Peyer's patch (tissue), 4 donors: ENCODE measurements at places on chromosomes 4 and X. TPM values are rescaled to one million over a fixed set of nuclear protein-coding genes. Genes with fewer than 3 reads are reported as not detected.

GRCh38 chr4:86035688-86036087 lies 324.2 kb downstream of the MAPK10 start:
- DNase-seq, result no peak

DNA sequence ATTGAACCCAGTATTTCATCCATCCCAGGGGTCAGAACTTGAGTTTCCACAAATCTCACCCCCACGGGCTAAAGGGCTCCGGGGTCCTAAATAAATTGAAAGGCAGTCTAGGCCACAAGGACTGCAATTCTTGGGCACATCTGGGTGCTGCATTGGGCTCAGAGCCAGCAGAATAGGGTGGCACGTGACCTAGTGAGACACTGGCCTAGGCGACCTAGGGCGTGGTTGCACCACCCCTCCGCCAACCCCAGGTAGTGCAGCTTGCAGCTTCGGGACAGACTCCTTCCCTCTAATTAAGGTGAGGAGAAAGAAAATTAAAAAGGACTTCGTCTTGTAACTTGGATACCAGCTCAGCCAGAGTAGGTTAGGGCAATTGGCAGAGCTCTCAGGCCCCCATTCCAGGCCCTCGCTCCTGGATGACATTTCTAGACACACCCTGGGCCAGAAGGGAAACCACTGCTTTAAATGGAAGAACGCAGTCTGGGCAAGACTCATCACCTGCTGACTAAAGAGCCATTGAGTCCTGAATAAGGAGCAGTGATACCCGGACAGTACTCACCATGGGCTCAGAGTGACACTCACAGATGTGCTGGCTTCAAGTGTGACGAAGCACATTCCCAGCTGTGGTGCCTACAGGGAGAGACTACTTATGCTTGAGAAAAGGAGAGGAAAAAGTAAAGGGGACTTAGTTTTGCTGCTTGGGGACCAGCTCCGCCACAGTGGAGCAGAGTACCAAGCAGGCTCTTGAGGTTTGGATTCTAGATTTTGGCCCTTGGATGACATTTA lies 735.4 kb downstream of the FSTL5 start:
- no peak for DNase-seq

DNA sequence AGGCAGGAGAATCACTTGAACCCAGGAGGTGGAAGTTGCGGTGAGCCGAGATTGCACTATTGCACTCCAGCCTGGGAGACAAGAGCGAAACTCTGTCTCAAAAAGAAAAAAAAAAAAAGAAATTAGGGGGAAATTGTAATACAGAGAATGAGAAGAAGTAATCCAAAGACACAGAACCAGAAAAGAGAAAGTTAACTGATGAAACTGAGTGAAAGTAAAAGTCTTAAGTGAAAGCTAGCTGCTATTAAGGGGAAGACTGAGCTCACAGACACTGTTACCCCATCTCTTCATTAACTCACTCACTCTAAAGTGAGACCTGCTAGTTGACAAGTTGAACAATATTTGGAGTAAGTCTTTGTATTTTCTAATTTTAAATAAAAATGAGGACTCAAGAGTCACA lies 763.0 kb upstream of the PCDH10 start:
- no peak for DNase-seq

DNA sequence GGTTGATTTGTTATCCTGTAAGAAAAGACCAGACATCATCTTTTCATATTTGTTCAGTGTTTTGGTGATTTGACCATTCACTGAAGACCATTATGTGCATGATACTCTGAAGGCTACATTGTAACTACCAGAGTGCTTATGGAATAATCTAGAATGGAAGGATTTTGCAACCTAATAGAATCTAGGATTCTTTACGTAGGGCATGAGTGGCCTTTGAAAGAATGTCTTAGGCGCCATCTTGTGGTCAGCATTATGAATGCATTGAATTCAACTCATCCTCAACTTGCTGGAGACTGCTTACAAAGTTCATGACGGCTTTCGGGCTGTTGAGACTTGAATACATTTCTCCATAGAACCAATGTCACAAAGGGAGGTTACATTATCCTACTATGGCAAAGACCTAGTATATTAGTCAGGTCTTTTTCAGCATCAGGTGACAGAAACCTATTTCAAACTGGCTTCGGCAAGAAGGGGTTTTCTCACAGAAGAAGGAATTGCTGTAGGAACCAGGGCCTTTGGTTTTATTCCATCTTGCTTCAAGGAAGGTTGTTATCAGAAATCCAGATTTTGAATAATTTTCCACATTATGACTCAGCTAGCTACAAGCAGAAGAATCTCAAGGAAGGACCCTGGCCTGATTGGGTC lies 104.1 kb downstream of the GPAT3 start:
- DNase-seq, result peak; percentile 50

DNA sequence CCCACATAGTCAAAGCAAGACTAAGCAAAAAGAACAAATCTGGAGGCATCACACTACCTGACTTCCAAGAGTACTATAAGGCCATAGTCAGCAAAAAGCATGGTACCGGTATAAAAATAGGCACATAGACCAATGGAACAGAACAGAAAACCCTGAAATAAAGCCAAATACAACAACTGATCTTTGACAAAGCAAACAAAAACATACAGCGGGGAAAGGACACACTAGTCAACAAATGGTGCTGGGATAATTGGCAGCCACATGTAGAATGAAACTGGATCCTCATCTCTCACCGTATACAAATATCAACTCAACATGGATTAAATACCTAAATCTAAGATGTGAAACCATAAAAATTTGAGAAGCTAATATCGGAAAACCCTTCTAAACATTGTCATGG lies 819.3 kb upstream of the FRG1 start:
- no peak for DNase-seq

GRCh38 chr4:130722361-130722760 lies 1626.4 kb downstream of the C4orf33 start:
- no peak for DNase-seq

DNA sequence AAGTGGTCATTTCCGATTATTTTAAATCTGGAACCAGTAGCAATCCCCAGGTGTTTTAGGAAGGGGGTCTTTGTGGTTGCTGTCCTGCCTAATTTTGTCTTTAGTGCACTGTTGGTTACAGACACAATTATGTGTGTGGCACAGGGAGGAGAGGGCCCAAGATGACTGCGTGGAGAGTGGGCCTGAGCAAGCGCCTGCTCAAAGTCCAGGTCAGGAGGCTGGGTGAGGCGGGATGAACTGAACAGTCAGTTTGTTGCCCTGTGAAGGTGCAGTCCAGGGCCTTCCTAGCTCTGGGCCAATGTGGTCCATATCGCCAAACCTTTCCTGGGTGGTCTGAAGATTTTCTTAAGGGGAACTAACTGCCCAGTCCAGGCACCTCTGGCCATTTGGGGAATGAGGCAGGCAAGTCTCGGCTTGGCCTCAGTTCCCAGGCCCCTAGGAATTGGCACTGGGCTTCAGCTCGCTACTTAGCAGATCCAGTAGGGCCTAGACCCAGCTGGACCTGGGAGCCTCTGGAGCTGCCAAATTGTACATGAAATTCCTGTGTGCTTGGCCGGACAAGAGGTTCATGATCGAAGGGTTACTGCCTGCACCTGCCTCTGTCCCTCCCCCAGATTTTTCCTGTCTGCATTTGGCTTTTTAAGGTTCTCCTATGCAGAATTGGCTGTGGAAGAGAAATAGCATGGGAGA lies 47.6 kb downstream of the ANAPC4 start:
- no peak for DNase-seq

- DNase-seq, result peak; percentile 57
These were observed 712 bp downstream of the STX18 start for GRCh38 chr4:4541040-4541631.

GRCh38 chrX:8025705-8026104 lies 98.5 kb upstream of the PNPLA4 start:
- no peak for DNase-seq

DNA sequence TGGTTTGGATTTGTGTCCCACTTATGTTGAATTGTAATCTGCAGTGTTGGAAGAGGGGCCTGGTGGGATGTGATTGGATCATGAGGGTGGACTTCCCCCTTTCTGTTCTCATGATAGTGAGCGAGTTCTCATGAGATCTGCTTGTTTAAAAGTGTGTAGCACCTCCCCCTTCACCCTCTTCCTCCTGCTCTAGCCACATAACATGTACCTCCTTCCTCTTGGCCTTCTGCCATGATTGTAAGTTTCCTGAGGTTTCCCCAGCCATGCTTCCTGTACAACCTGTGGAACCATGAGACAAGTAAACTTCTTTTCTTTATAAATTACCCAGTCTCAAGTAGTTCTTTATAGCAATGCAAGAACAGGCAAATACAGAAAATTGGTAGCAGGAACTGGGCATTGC lies 138.7 kb downstream of the INPP4B start:
- no peak for DNase-seq

DNA sequence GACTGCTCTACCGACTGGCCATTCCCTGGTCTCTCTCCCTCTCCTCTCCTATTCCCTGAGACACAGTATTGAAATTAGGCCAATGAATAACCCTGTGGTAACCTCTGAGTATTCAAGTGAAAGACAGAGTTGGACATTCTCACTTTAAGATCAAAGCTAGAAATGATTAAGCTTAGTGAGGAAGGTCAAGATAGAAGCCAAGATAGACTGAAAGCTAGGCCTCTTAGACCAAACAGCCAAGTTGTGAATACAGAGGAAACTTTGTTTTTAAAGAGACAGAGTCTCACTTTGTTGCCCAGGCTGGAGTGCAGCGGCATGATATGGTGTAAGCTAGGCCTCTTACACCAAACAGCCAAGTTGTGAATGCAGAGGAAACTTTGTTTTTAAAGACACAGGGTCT lies 64.6 kb downstream of the KDM6A start:
- DNase-seq, result no peak

GRCh38 chr4:5889002-5889696 lies 3.7 kb downstream of the CRMP1 start:
- no peak for DNase-seq

DNA sequence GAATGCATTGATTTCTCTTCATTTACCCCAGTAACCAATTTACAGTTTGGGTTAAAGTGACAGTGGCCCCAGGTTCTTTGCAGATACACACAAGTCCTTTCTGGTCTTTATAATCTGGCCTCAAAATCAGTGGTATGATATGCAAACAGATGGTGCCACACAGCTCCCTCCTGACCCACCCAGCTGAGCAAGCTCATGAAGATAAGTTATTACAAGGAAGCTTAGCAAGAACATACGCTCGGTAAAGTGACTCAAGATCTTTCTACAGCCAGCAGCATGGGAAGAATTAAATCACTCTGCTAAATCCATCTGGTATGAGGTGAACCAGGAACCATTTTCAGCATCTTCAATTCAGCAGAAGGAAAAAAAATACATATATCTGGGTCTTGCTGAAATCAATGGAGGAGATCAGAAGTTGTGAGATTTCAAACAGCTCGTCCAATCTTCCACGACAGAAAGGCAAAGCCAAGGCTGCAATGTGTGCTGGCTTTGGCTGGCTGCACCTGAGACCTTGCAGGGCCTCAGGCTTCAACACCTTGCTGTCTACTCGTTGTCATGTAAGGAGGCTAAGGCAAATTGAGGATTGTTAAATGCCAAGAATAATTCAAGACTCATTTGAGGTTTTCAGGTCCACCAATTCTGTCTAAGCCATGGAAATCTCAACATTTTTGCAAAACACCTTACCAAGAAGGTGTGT lies 28.2 kb downstream of the SEL1L3 start:
- no peak for DNase-seq

GRCh38 chr4:74284053-74284452 lies 24.2 kb upstream of the EPGN start:
- DNase-seq, result no peak

DNA sequence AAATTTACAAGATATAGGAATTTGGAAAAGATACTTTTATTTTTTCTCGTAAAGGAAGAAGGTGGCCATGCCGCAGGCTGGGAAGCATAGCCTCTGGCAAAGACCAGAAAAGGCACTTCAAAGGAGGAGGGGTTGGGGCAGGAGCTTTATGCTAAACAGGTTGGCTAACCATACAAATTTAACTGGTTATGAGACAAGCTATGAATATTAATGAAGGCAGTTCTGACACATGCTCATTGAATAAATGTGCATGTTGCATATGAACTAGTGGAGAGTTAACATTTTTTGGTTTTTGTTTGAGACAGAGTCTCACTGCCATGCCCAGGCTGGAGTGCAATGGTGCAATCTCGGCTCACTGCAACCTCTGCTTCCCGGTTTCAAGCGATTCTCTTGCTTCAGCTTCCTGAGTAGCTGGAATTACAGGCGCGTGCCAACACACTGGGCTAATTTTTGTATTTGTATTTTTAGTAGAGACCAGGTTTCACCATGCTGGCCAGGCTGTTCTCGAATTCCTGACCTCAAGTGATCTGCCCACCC lies 36.5 kb downstream of the GALNTL6 start:
- no peak for DNase-seq

DNA sequence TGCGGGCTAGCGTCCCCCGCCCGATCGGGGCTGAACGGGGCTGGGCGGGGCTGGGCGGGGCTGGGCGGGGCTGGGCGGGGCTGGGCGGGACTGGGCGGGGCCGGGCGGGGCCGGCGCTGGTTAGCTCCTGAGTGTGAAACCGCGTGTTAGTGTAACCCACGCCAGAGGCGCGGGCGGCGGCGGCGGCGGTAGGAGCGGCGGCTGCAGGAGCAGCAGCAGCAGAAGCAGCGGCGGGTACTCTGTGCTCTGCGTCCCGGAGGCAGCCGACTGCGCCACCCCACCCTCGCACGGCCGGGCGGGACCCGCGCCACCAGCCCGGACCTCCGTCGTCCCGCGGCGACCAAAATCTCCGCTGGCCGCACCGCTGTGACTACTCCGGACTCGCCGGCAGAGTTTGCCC lies 128.1 kb downstream of the LAS1L start:
- DNase-seq, result peak; percentile 42

DNA sequence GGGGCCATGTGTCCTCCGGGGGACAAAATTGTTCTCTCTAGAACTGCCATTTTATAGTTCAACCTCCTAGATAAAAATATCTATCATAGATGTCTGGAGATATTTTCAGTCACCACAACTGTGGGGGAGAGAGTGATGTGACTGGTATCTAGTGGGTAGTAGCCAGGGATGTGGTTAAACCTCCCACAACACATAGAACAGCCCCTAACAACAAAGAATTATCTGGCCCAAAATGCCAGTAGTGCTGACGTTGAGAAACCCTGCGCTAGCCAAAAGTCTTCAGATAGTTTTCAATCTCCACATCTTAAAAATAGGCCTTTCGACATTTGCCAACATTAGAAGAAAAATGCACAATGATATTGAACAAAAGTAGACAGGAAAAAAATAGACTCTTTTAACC lies 19.0 kb upstream of the SUPT20HL2 start:
- no peak for DNase-seq

- DNase-seq, result no peak
These were observed 727.6 kb upstream of the MAGEB2 start for GRCh38 chrX:29487714-29488113.

- DNase-seq, result peak; percentile 74
These were observed 41.8 kb downstream of the FNIP2 start for GRCh38 chr4:158810487-158811215.

NUDT11 gene
- 0.35 TPM for total RNA-seq

NEXMIF gene
- total RNA-seq, result 0.40 TPM

FDCSP gene
- 2.4 TPM for total RNA-seq

AKAP4 gene
- not detected for total RNA-seq

ADGRL3 gene
- 3.7 TPM for total RNA-seq

NSUN7 gene
- total RNA-seq, result 10.4 TPM

TMSB15A gene
- not detected for total RNA-seq

JAKMIP1 gene
- 6.6 TPM for total RNA-seq

KCNIP4 gene
- not detected for total RNA-seq
